ENCODE measurements at places on chromosomes 13 and 19.

- DNase-seq = no peak
Observed at GRCh38 chr13:92265408-92265807, 867.0 kb downstream of the GPC5 start.

DNA sequence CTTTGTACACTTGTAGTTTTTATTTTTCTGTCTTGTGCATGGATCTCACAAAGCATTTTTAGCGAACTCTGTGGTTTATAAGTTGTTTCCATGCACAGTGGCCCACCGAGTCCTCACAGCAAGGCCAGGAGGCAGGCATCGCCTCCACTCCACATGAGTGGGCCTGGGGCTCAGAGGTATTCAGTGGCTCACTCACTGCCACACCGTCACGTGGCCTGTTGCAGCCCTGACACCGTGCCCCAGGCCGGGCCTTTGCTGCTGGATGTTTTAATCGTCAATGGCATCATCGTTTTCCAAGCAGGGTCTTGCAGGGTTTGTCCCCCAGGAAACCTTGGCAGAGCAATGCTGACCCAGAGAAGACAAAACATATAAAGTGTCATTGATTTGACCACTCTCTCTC lies 59.8 kb downstream of the SPACA7 start:
- DNase-seq = no peak

DNA sequence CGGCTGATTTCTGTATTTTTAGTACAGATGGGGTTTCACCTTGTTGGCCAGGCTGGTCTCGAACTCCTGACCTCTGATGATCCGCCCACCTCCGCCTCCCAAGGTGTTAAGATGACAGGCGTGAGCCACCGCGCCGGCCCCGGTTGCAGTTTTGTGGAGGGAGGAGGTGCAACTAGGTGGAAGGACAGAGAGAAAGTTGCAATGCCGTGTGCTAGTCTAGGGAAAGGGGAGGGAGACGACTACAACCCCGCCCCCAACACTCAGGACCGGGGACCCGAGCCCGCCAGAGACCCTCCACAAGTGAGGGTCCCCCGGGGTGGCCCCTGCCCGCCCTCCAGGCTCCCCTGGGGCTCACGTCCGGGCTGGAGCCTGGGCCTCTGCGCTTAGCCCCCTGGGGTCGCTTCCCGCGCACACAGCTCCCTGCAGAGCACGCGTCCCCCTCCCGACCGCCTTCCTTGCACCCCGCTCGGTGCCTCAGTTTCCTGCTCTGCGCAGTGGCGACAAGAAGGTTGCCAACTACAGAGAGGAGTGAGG lies 1.2 kb upstream of the ARID3A start:
- no peak for DNase-seq

- DNase-seq = no peak
Observed at GRCh38 chr13:51343475-51343874, 4.0 kb downstream of the SERPINE3 start.

GRCh38 chr13:50275392-50276063 lies 260.3 kb downstream of the KCNRG start:
- no peak for DNase-seq
